ENCODE measurements at places on chromosomes 1 and 21. TPM values are rescaled to one million over a fixed set of nuclear protein-coding genes. Genes with fewer than 3 reads are reported as not detected.

Gene ATAD3A
- total RNA-seq: 41.8 TPM

Gene SLC16A4
- 1.4 TPM for total RNA-seq

Gene KRTAP19-3
- total RNA-seq: not detected

Gene LCE1F
- total RNA-seq: not detected

Gene C1orf94
- not detected for total RNA-seq

Gene PIGK
- total RNA-seq: 25.2 TPM

Gene RNF186
- not detected for total RNA-seq

Gene OPTC
- not detected for total RNA-seq

Gene EVA1B
- 101 TPM for total RNA-seq

Gene TYW3
- total RNA-seq: 9.8 TPM

Gene APP
- total RNA-seq: 1,023 TPM

Gene NPR1
- 11.7 TPM for total RNA-seq

Gene KRTAP20-3
- total RNA-seq: not detected

Gene BCAR3
- total RNA-seq: 57.5 TPM

Gene ENO1
- 1,929 TPM for total RNA-seq
